NCI-H2029 (cell line): ENCODE measurements at places on chromosomes 7 and 10.

GRCh38 chr7:37201003-37201875 is 247.4 kb downstream of the ELMO1 start:
- DNase-seq, result peak; percentile 41

DNA sequence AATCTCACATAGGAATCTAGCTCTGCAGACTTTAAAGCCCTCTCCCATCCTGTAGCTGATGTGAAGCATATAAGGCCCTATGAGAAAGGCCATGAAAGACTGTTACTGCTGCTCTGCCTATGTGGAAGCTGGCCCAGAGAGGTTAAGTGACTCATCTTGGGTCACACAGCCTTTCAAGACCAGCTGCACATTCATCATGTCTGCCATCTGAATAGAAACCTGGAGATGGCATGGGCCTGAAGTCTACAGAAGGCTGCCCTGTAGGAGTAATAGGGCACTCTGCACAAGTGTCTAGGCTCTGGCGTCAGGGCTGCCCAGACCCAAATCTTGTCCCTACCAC is 59.4 kb upstream of the COL13A1 start:
- no peak for DNase-seq

- DNase-seq, result no peak
These were observed 137.1 kb downstream of the SH3PXD2A start for GRCh38 chr10:103718247-103718620.

GRCh38 chr10:24009115-24009514 is 199.8 kb upstream of the KIAA1217 start:
- no peak for DNase-seq

- DNase-seq, result no peak
These were observed 6.2 kb upstream of the MRC1 start for GRCh38 chr10:17802976-17803375.

- DNase-seq, result no peak
These were observed 200.1 kb downstream of the PTPRN2 start for GRCh38 chr7:158387546-158387891.

- no peak for DNase-seq
These were observed 2.5 kb downstream of the SNCG start for GRCh38 chr10:86960863-86961434.

DNA sequence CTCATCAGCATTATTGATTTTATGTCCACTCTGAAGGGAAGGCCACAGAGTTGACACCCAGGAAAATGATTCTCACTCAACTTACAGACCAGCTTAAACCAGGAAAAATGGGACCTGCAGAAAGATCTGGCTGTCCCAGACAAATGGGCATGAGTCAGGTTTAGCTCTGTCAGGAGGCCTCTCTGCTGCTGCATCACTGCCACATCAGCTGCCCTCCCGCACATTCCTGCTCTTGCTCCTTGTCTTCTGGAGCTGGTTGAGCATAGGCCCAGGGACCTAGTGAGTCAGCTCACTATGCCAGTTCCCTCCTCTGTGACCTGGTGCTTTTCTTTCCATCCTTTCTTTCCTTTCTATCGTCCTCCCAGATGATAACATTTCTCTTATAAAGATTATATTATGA is 18.8 kb upstream of the SMNDC1 start:
- no peak for DNase-seq

GRCh38 chr7:5779141-5779540 is 2.3 kb downstream of the RNF216 start:
- no peak for DNase-seq

DNA sequence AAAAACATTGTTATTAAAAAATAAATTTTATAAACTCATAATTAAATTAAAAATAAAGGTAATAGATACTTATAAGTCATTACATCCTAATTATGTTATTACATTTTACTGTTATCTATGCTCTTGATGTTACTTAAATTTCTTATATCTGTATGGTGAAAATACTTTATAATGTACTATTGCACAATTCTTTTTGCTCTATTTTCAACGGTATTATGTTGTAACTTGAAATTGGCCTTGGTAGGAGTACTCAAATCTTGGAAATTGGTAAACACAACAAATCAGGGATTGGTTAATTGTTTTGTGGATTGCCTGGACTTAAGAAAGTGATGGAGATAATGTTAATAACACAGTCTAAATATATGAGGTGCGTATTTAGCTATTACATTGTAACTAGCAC is 273.3 kb downstream of the MDFIC start:
- no peak for DNase-seq

- DNase-seq, result no peak
These were observed 130.1 kb downstream of the MYO3A start for GRCh38 chr10:26064106-26064505.

- no peak for DNase-seq
These were observed 61.7 kb downstream of the VOPP1 start for GRCh38 chr7:55510621-55511020.

DNA sequence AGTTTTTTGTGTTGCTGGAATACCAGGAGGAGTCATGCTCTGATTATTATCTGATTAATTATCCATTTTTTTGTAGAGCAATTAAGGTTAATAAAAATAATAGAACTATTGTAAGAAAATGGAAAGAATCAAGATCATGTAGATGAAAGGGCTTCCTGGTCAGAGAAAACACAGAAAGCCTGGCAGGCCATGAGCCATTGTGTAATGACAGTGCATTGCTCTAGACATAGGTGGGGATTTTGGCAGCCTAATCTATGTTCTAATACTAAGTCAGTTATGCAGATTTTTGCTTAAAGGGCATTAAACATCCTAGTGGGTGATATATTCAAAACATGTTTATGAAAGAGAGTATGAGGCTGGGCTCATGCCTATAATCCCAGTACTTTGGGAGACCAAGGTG is 198.2 kb downstream of the PPP1R9A start:
- DNase-seq, result no peak
